Activated T-helper 1 cell treated with anti-CD3 and anti-CD28 coated beads, Interleukin-12 subunit alpha, Interleukin-12 subunit beta, Interleukin-2, Interleukin-4 antibody, amounts not matched to agents 30 ng/mL and 10 ng/mL and 1 ng/mL, durations not matched to agents 14 hours and 24 hours and 36 hours (primary cell): ENCODE measurements at places on chromosomes 3 and 15. TPM values are rescaled to one million over a fixed set of nuclear protein-coding genes. Genes with fewer than 3 reads are reported as not detected.

GRCh38 chr3:40873934-40874699 is 325.2 kb upstream of the CTNNB1 start:
- no peak for DNase-seq
- no peaks in the 10 kb centered on the region for H3K36me3 ChIP-seq
- H3K27ac ChIP-seq, result no peak overlapping the region
- peaks cover 2% of the 10 kb centered on the region for H3K27me3 ChIP-seq
- no peaks in the 10 kb centered on the region for H3K4me1 ChIP-seq

SGO1 gene
- 17.8 and 18.3 TPM in 2 replicates for total RNA-seq

- no peaks in the 10 kb centered on the region for H3K27me3 ChIP-seq
- peaks cover 50% of the 10 kb centered on the region for H3K4me1 ChIP-seq
- H3K27ac ChIP-seq, result peak overlapping the region; percentile 71
- no peak for DNase-seq
- H3K4me3 ChIP-seq, result peak overlapping the region; percentile 12
- peaks cover 21% of the 10 kb centered on the region for H3K36me3 ChIP-seq
Measured at GRCh38 chr3:168025076-168025475, 70.6 kb downstream of the GOLIM4 start.

ABCC5 gene
- 18.0 and 18.7 TPM in 2 replicates for total RNA-seq

DNA sequence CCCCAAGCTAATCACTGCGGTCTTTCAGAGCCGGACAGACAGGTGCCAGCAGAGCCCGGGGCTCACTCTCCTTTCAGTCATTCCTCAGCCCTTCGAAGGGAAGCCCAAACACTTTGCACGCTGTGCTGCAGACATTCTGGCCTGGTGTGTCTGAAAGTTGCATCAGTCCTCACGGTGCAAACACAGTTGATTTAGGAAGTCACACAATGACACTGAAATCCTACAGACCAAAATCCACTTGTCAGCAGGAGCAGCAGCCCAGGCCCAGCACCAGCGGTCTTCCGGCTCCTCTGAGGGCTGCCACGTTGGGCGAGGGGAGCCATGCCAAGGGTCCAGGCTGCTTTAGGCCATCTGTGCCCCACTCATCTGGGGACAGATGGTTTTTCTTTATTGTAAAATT is 61.6 kb downstream of the RGMA start:
- no peak overlapping the region for H3K4me3 ChIP-seq
- no peak for DNase-seq
- no peaks in the 10 kb centered on the region for H3K27me3 ChIP-seq
- no peak overlapping the region for H3K27ac ChIP-seq
